ENCODE measurements at places on chromosomes 3 and 15.

DNA sequence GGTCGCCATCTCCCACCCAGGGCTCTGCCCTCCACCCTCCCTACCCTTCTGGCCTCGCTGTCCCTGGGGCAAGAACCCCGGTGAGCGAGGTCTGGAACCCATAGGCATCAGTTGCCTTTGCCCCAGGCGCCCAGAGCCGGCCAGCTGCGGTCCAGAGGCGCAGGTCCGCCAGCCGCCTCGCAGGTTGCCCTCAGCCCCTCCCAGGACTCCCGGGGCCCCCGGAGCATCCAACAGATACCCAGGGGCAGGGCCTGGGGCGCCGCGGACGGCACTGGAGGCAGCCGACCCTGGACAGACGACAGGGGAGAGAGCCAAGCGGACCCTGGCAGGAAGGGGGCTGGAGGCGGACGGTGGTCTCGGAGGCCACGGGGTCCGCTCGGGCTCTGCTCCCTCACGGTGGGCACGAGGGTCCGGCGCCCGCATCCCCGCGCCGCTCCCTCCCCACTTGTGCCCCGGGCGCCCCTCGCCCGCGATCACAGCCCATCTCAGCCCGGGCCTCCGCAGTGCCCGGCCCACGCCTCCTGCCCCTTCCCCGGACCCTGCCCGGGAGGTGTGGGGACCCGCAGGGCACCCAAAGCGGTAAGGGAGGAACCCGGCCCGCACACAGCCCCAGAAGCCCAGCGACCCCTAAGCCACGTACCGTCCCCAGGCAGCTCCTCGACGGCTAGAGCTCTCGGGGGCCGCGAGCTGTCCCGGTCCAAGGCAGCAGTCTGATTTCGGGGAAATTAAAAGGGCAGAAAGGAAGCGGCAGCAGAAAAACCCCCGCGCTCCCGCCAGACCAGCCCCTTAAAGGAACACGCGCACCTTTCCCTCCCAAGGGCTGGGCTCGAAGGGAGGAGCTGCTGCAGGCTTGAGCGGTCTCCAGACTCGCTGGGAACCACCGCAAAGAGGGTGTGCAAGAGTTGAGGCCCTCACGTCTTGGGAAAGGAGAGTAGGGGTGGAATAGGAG is at the start of gene HAPLN3:
Gene HAPLN3, minus strand, starts transcription at position 726 of the 949 bp plus-strand sequence. CDS start 8,246 bp downstream, outside the sequence.
- DNase-seq: peak; percentile 88

- DNase-seq: no peak
Observed at GRCh38 chr3:89165636-89166263, 58.3 kb downstream of the EPHA3 start.

- peak; percentile 86 for DNase-seq
Observed at GRCh38 chr3:197298341-197298944, at the start of gene DLG1. DLG1 (minus strand) TSS chr3:197298612; CDS start chr3:197297204, 1,408 bp downstream.

DNA sequence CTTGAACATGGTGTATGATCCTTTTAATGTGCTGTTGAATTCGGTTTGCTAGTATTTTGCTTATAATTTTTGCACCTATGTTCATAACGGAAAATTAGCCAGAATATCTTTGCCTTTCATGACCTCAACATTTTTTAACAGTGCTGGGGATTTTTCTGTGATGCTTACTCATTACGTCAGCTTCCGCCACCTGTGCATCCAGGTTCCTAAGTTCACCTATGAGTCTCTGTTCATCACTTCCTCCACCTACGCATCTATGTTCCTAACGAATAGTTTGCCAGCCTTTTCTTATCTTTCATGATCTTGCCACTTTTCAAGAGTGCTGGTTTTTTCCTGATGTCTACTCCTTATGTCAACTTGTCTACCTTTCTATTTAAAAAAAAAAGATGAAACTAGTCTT is 16.5 kb downstream of the AADACL2 start:
- no peak for DNase-seq

DNA sequence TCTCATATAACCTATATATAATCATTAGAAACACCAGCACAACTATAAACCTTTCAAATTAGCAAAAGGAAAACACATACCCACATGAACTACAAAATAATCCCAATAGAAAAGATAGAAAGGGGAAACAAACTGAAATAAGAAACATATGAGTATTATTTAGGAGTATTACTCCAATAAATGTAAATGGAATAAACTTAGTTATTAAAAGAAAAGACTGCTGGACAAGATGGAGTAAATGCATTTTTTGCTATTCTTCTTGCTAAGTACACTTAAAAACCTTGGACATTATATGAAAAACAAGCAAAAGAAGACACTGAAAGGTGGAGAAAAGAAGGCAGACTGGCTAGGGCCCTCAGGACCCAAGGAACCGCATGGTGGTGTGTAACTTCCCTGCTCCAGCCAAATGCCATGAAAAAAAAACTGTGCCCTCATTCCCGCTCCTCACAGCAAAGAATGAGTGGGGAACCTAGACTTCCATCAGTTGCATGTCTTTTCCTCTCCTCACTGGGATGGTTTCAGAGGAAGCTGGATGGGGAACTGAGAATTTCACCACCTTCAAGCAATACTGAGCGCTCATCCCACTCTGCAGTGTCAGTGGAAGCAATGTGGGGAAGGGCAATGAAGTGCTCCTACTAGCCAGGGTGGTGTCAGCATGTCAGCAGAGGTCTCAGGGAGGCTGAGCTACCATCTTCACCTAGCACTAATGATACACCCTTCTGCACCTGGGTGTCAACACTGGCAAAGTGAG is 43.7 kb upstream of the ADAMTS17 start:
- no peak for DNase-seq

DNA sequence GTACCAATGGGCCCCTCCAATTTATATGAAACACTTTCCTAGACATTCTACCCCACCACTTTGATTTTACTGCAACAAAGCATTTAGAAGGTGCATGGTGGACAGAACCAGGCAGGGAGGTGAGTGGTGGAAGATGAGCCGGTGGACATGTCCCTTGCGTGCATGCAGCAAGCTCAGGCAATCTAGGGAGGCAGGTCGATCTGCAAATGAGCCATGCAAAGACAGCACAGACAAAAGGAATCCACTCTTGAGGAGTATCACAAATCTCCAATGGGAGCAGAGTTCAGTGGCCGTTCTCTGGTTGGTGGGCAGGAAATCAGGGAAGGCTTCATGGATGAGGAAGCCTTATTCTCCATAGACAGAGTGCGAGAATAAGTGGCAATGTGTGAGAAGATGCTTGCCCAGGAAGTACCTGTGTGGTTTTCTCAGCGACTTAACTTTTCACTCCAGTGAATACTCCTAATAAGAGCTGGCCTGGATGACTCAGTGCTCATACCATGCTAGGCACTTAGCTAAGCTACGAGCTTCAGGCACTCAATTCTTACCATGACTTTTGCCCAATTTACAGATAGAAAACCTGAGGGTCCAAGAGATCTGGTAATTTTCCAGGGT is 152.5 kb downstream of the FOXP1 start:
- no peak for DNase-seq

- no peak for DNase-seq
Observed at GRCh38 chr3:10937141-10937825, 55.3 kb upstream of the SLC6A1 start.

GRCh38 chr3:10263646-10264363 is 15.5 kb downstream of the TATDN2 start:
- peak; percentile 73 for DNase-seq

- DNase-seq: no peak
Observed at GRCh38 chr15:53473435-53473834, 286.0 kb downstream of the WDR72 start.

DNA sequence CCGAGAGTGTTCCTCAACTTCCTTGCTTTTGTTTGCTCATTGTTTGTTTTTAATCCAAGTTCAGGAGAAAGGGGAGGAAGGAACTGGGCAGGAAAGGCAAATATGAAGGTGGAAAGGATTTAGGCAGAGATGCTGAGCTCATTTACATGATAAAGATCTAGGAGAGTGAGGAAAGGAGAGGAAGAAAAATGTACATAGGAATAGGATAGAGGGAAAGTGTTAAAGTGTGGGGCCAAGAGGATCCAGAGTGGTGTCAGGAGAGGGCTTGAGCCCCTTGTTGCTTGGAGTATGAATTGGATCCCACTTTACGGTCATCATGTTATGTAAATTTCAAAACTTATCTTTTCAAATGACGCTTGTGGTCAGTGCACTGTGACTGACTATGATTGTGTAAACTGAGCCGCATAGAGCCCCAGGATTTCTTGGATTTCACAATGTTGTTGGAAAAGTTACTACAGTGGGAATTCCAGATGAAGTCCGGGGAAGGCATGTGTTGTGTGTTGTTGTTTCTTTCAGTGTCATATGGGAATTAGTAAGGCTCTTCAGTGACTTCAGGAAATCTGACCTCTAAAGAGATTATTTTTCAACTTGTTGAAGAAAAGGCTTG is 15.0 kb upstream of the PLD1 start:
- DNase-seq: no peak

DNA sequence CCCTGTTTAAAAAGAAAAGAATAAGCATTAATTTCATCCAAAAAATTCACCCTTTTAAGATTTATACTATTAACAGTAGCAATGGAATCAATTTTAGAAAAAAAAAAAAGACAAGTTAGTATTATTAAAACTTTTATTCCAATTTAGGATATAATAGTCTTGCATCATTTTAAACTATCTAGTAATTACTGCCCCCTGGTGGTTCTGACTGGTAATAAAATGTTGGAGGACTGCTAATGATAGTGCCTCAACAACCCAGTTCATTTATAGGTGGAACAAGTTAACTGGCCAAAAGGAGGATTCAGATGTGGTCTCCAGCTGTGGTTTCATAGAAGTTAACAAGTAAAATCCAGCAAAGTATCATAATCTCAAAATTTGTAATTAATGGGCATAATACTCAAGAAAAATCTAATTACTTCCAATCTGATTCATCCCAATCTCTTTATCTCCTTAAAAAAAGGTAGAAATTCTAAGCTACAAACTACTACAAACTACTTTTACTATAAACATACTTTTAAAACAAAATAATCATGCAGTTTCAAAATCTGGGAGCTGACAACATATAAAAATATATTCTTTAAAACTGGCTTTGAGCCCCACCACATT is 30.7 kb upstream of the WDR49 start:
- DNase-seq: peak; percentile 79

DNA sequence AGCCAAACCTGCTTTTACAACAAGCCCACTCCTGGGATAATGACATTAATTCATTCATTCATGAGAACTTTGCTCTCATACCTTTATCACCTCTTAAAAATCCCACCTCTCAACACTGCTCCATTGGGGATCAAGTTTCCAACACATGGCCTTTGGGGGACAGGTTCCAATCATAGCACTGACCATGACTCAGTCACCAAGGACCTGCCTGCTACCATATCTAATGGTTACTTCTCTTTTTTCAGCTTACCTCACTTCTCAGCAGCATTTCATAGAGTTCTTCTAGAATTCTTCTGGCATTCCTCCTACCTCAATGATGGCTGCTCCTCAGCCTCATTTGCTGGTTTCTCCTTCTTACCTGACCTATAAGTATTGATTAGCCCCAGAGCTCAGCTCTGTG is 36.9 kb upstream of the RYK start:
- DNase-seq: no peak

GRCh38 chr15:37793851-37794250 is 140.6 kb upstream of the TMCO5A start:
- no peak for DNase-seq

DNA sequence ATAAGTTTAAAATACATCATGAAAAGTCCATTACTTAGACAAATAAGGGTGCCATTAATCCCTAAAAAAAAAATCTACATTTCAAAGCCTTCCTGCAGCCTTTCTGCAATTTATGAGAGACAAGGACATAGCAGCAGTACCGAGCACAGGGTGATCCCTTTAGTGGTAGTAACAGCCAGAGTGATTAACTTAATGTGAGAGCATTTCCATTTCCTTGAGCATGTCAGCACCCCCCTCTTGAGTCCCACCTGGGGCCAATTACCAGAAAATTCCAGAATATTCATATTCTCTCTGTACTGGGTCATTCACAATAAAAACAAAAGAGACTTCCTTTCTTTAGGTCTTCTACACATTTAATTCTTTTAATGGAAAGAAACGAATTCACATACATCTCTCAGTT is 546.9 kb upstream of the CCDC54 start:
- no peak for DNase-seq

GRCh38 chr15:31740203-31740602 is 290.1 kb upstream of the CHRNA7 start:
- DNase-seq: no peak

GRCh38 chr3:169179722-169180121 is 483.8 kb downstream of the MECOM start:
- no peak for DNase-seq

- no peak for DNase-seq
Observed at GRCh38 chr3:9937486-9938238, 4.0 kb downstream of the CRELD1 start.

GRCh38 chr3:152557302-152557999 is 277.5 kb upstream of the P2RY1 start:
- no peak for DNase-seq

GRCh38 chr3:8191406-8191805 is 310.2 kb upstream of the LMCD1 start:
- DNase-seq: no peak

GRCh38 chr3:151878465-151878864 is 5.0 kb downstream of the SUCNR1 start:
- no peak for DNase-seq

DNA sequence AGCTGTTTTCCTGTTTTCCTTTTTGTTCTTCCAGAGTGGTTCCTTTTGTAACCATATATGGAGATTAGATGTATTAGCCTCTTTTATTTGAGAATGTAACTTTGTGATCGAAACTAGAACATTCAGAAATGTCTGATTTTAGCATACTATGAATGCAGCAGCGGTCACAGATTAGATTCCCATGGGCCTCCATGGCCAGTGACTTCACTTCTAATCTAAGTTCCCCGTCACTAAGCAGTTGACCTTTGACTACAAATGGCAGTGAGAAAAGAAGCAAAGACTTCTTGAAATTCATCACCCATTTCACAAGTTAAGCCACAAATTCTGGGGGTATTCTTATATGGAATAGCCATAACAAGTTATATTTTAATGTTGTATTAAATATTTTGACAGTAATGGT is 114.6 kb upstream of the FLNB start:
- no peak for DNase-seq

GRCh38 chr15:44082558-44083157 is 112.4 kb downstream of the FRMD5 start:
- no peak for DNase-seq

- no peak for DNase-seq
Observed at GRCh38 chr3:186142393-186142932, 33.6 kb upstream of the ETV5 start.

DNA sequence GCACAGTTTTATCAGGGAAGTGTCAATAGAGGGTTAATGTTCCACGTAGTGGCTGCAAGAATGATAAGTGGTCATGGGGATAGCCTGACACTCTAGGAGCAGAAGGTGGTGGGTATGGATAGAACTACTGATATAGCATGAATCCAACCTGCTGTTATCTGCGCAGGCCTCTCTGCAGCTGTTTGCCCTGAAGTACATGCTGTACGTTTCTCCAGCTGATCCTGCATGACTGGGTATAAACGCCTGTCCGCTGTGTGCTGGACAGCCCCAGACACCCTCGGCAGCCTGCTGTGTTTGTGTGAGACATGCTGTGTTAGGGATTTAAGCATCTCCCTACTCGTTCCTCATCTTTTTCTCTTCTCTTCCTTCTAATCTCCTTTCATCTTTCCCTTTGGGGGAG is 87.1 kb downstream of the LPP start:
- no peak for DNase-seq

- no peak for DNase-seq
Observed at GRCh38 chr3:112829046-112829445, 17.6 kb downstream of the CD200R1L start.

- no peak for DNase-seq
Observed at GRCh38 chr3:134644731-134645514, 5.9 kb downstream of the KY start.

GRCh38 chr15:49748791-49749190 is 127.9 kb downstream of the DTWD1 start:
- DNase-seq: no peak

- no peak for DNase-seq
Observed at GRCh38 chr3:143276592-143276991, 157.0 kb downstream of the CHST2 start.

Data from CD4-positive, alpha-beta T cell treated with Interferon alpha-2 for 1 hour (primary cell).